ENCODE measurements at places on chromosomes 12 and 14.

DNA sequence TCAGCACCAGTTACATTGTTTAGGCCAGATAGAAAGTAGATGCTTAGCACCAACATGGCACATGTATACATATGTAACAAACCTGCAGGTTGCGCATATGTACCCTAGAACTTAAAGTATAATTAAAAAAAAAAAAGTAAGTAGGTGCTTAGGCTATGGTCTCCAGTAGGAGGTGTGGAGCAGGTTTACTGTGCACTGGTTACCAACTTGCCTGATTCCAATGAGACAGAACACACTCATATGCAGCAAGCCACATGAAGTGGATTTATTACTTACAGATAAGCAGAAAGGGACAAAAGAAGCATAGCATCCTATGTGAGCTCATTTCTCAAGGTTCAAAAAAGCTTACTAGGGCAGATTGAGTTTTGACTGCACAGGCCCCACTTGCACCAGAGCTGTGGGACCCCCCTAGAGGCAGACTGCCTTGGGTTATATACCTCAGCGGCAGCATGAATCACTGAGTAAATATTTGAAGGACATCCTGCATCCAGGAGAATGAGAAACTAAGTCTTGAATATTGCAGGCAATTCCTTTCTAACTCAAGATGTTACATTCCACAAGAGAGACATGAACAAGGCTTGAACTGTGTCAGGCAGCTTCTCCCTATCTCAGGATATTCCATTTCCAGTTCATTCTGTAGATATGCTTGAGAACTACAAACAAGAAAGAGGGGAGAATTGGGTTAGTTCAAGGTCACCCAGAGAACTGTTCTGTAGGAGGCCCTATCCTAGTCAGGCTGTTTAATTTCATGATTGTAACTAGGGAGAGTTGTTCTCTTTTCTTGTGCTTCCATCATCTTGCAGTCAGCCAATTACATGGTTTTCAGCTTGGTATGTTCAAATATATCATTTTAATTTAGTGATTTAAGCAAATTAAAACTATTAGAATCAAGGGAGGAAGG lies 30.1 kb downstream of the LRFN5 start:
- DNase-seq: no peak

- DNase-seq: no peak
Measured at GRCh38 chr14:24879661-24880386, 170.1 kb downstream of the STXBP6 start.

DNA sequence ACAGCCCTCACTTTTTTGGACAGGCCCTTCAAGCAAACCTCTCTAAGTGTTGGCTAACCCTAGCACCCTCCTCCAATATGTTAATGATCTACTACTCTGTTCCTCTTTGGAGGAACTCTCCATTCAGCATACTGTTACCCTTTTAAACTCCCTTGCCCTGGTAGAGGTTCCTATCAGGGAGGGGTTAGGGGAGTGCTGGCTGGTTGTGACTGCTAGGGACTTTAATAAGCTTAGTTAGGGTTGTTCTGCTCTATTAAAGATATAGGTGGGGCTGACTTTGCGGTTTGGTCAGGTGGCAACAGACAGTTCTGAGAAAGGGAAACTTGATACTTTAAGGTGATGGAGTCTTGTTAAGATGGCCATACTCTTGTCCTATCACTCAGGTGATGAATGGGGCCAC lies 301.5 kb upstream of the FBXO33 start:
- DNase-seq: no peak

- no peak for DNase-seq
Measured at GRCh38 chr12:79532907-79533288, 157.9 kb downstream of the PAWR start.

- DNase-seq: no peak
Measured at GRCh38 chr12:6954316-6955107, 3.4 kb downstream of the PTPN6 start.

- DNase-seq: no peak
Measured at GRCh38 chr14:95228240-95228639, 70.9 kb upstream of the DICER1 start.

DNA sequence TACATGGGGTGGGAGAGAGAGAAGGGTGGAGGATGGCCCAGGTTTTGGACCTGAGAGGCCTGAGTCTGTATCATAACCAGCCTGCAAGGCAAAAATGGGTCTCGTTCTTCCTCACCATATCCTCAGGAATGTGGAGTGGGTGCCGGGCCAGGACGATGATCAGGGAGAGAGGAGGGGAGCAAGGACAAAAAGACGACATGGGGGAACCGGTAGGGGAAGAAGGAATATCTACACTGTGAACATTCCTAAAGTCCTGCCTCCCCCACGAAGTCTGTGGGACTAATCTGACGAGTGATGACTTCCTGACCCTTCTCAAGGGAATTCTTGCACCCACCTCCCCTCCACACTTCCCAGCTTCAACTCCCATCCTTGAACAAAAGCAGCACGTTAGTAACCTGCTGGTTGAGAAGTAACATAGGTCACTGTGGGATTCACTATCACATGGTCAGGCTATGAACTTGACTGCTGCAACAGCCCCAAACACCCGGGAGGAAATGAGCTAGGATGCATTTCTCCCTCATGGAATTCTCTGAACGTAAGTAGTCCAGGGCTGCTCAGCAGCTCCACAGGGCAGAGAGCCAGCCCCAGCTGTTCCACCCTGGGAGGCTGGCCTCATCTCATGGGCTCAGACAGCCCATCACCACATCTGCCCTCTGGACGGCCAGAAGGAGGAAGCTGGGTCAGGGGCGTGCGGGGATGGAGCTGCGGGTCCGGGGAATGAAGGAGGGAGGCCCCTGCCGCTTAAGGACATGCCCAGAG lies 36.8 kb upstream of the VWF start:
- DNase-seq: no peak

DNA sequence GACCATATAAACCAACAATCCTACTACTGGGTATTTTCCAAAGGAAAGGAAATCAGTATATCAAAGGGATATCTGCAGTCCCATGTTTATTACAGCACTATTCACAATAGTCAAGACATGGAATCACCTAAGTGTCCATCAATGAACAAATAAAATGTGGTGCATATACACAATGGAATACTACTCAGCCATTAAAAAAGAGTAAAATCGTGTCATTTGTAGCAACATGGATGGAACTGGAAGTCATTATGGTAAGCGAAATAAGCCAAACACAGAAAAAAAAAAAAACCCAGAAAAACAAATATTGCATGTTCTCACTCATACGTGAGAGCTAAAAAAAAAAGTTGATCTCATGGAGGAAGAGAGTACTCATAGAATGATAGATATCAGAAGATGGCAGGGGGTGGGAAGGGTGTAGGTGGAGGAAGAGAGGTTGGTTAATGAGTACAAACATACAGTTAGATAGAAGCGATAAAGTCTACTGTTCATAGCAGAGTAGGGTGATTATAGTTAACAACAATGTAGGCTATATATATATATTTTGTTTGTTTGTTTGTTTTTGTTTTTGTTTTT lies 49.3 kb downstream of the BCAT1 start:
- no peak for DNase-seq

DNA sequence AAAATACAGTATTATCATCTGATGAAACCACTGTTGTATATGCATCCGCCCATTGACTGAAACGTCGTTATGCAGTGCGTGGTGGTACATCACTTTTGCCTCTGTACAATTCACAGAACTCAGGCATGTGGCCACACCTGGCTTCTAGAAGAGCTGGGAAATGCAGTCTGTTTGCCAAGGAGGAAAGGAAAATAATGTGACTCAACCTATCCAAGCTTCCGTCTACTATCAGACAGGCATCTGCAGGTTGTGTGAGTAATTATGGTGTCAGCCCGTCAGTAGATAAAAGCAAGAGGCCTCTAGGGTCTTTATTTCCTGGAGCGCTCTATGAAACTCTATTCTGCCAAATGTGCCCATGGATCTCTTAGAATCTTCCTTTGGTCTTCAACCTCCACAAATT lies 111.6 kb downstream of the BBS10 start:
- no peak for DNase-seq

- no peak for DNase-seq
Measured at GRCh38 chr12:124949779-124950728, 35.6 kb upstream of the UBC start.

- DNase-seq: no peak
Measured at GRCh38 chr12:112716099-112717093, 75.2 kb upstream of the RPH3A start.

DNA sequence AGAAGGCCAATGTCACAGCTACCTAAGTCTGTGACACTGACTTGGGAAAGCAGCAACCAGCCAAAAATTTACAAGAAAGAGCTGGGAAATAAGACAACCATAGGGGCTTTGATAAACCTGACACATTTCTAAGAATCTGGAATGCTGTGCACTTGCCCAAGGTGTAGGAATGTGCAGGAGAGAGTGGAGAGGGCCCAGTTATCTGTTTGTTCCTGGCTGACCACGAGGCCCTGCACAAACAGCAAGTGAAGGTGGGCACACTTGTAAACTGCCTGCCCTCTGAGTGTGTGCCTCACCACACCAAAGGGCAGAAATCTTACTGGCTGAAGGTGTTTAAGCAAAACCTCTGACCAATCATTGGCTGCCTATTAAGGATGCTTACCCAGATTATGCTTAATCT lies 27.3 kb downstream of the DLK1 start:
- DNase-seq: no peak
